ENCODE measurements at places on chromosomes 16 and 17.
A peak's percentile ranks its signal among the peaks of the same experiment; 100 is the strongest.

GRCh38 chr16:50267151-50267631 lies 840 bp downstream of the ADCY7 start:
- no peak for DNase-seq

- no peak for DNase-seq
These were observed 216.0 kb downstream of the ZNF423 start for GRCh38 chr16:49639739-49640431.

- no peak for DNase-seq
These were observed 109.5 kb upstream of the CORO6 start for GRCh38 chr17:29732209-29732608.

GRCh38 chr17:14198575-14198974 lies 38.1 kb downstream of the CDRT15 start:
- DNase-seq: no peak

GRCh38 chr17:64780096-64781013 lies 118.2 kb upstream of the SMURF2 start:
- no peak for DNase-seq

GRCh38 chr17:16486373-16487250 lies 5.4 kb downstream of the LRRC75A start:
- DNase-seq: no peak

DNA sequence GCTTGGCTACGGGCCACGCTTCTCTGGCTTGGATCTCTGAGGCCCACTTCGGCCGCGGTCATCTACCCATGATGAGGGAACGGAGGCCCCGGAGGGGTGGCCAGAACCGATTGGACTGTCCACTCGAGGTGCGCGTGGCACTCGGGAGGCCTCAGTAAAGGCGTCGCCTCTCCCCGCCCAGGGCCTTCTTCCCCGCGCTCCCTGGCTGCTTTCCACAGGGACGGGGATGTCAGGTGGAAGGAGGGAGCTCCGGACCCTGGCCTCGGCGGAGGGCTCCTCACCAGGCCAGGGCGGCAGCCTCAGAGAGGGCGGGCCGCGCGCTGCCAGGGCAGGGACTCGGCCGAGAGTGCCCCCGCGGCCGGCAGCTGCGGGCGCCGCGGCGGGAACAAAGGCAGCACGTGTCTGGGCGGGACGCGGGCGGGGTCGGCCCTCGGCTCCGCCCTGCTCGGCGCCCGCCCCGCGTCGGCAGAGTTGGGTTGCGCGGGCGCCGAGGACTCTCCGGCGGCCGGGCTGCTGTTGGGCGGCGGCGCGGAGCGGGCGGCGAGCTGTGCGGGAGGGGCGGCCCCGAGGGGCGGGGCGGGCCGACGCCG lies 587 bp upstream of the CDK5R1 start:
- no peak for DNase-seq

GRCh38 chr17:5526821-5527598 lies 40.6 kb downstream of the MIS12 start:
- no peak for DNase-seq

GRCh38 chr16:87539113-87539512 lies 46.3 kb upstream of the ZCCHC14 start:
- DNase-seq: no peak

GRCh38 chr16:87404764-87405625 lies 12.9 kb downstream of the MAP1LC3B start:
- no peak for DNase-seq

DNA sequence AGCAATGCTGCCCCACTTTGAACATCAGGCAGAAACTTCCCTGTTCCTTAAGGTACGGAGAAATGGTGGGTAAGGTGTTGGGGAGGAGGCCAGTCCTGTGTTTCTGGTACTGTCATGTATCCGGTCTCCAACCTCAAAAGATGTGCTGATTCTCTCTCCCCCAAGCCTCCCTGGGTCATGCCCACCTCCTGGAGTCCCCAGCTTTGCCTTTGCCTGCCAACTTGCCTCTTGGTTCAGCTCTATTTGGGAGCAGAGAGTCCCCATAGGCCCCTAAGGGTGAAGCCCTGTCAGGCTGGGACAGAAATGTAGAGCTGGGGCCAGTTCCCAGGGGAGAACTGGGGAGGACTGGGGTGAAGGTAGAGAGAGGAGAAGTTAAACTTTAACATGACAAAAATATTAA lies 1.6 kb upstream of the TBX21 start:
- DNase-seq: no peak

GRCh38 chr16:53745753-53746266 lies 41.9 kb downstream of the FTO start:
- no peak for DNase-seq

- no peak for DNase-seq
These were observed 476.2 kb downstream of the HAPSTR1 start for GRCh38 chr16:9567666-9568065.

- DNase-seq: no peak
These were observed 22.7 kb upstream of the GPRC5B start for GRCh38 chr16:19907161-19907992.

GRCh38 chr17:62653826-62654761 lies 26.6 kb downstream of the MRC2 start:
- DNase-seq: no peak

DNA sequence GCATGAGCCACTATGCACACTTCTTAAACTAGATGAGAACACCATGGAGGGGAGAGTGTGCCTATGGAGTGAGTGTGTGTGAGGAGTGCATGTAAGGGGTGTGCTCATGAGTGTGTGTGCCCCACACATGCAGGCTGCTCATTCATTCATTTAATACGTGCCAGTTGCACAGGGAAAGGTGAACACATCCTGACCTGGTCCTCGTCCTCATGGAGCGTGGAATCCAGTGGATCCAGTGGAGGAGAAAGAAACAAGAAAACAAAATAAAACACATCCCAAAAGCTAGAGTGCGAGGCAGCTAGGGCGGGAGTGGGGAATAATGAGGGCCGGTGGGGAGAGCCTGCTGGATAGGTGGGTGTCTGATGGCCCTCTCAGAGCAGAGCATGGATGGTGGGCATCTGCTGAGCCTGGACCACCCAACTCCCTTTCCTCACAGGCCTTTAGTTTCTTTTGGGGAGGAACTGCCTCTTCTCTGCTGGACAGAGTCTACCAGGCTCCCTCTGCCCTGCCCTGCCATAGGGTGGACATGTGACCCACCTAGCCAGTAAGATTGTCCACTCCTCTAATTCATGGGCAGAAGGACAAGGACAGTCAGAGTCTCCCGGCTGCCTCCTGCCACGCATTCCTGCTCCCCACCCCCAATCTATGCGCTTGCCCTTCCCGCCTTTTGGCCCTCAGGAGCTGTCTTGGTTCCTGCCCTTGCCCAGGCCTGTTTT lies 204.3 kb downstream of the RAB11FIP4 start:
- no peak for DNase-seq

DNA sequence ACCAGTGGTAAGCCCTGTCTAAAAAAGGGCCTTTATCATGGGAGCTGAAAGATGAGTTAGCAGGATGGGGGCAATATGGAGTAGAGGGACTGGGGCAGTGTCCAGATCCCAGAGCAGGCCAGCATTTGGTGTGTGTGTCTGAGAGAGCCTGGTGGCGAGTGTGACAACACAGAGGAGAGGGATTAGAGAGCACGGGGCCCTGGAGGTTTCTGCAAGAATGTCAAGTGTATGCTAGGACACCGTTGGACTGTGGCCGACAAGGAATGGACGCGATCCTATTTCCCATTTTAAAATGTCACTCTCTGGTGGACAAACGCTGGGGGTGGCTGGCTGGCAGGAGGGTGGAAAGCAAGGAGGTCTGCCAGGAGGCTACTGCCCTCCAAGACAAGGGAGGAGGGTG lies 12.4 kb downstream of the TAC4 start:
- no peak for DNase-seq

DNA sequence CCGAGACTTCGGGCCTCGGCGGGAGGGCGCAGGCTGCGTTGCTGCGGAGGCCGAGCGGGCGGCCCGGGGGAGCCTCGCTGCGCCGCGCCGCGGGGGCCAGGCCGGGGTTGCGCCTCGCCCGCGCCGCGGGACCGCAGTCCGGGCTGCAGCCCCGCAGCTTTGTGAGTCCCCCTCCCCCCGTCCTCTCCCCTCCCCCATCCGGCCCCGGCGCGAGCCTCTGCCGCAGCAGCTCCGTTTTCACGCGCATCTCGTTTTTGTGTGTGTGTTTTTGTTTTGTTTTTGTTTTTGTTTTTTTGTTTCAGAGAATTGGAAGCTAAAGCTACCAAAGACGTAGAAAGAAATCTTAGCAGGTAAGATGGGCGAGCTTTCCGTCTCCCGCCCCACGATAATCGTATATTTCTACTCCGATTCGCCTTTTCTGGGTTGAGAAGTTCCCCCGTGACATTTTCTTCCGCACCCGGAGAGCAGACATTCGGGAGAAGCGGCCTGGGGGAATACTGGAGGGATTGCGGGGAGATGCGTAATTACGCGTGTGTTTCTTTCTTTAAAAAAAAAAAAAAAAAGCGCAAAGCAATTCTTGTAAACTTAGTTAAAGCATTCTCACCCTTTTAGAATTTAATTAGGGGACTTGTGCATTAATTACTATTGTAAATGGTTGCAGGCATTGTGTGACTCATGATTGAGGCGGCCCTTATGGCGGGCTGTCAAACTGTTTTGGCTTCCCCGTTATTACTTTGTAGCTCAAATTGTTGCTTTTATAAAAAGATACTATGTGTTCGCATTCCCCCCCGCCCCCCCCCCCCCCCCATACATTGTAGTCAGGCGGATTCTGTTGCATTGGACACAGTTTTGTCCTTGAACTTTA lies 732 bp downstream of the TNRC6A start:
- no peak for DNase-seq

DNA sequence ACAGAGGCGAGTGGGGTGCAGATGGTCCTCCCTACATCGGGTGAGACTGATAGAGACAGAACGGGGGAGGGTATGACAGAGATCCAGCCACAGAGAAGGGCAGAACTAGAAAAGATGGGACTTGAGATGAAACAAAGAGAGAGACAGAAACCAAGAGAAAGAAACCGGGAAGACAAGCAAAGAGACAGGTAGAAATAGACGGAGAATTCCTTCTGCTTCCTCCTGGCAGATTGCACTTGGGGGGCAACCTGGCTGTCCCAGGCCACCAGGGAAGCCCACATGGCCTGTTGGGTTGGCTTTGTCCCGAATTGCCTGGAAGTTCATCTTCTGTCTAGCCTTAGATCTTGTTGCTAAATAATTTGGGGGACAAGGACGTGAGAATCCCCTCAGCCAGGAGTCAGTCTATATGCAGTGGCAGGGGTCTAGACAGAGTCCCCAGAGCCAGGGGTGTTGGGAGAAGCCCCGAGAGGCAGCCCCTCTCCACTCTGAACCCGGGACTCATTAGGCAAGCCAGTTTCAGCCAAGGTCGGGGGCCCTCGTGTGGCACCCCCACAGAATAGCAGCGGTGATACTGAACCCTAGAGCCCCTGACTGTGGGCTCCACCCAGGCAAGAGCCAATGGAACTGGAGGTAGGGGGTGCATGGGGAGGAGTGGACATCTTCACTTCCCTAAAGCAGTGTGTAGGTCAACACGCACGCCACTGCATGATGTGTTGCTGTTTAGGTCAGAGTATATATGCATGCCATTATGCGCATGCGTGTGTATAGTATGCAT lies 627 bp upstream of the TSPOAP1 start:
- DNase-seq: peak; percentile 79

- no peak for DNase-seq
These were observed 436 bp upstream of the BRIP1 start for GRCh38 chr17:61863801-61864126.

GRCh38 chr16:6861135-6861814 lies 471.4 kb upstream of the RBFOX1 start:
- DNase-seq: no peak

DNA sequence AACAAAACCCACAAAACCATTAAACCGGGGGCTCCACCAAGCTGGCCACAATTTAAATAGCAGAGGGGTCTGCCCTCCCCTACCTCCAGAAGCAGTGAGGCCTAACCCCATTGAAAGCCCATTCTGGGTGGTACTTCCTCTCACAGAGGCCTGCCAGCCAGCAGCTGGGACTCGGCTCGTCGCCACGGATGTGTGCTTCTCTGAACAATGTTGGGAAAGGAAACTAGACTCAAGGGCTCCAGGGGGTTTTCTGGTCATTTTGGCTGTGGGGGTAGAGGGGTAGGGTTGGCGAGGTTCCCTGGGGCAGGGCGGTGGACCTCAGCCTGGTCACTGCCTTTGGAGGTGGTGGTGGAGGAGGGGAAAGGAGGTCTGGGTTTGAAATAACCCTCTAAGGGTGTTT lies 4.7 kb upstream of the PLCG2 start:
- no peak for DNase-seq

DNA sequence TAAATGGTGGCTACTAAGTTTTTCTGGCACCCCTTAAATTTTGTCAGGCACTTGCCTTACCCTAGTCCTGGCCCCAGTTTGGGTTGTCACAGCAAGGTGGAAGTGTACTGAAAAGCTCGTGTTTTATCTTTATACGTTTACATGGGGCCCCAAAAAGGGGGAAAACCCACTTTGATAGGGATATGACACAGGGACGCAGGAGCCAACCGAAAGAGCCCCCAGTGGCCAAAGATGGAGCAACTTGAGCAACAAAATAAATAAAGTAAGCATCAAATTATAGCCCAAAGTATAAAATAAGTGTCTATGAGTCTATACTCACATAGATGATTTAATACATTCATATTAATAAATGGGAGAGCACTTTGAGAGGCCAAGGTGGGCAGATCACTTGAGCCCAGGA lies 5.0 kb upstream of the CETP start:
- no peak for DNase-seq

DNA sequence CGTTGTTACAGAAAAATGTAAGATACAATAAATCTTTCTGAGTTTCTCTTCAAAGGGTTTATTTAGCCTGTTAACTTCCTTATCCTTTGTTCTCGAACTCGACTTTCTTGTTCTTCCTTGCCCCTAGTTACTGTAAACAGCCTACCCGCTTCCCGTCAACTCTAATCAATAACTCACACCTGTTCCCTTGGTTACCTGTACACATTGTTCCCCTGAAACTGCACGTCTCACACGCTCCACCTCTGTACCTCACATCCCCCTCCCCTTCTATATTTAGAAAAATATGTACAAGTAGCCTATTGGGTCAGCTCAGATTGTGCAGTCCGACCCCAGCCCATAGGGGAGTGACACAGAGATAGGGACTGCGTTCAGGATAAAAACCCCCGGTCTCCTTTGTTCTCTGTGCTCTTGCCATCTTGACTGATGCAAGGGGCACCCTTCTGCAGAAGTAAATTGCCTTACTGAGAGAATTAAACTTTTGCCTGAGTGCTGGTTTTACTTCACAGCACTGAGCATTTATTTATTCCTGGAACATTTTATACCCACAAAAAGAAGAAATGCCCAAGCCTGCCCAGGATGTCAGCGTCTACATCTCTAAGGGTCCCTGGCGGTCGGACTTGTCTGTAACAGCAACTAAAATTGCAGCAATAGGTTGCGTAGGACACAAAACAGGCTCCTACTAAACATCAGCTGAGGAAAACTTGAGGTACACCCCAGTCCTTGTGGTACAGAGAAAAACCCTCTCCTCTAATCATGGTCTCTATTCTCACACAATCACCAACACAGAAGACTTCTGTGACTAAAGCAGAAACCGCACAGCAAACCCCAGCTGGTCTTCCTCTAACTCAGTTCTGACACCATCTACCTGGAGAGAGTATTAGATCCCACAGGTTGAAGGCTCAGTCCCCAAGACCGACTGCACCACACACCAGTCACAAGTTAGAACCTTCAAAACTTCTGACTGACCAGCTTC lies 11.3 kb downstream of the WDR45B start:
- DNase-seq: no peak

- no peak for DNase-seq
These were observed 1.8 kb upstream of the TMEM88 start for GRCh38 chr17:7852919-7853690.
